CD4-positive, alpha-beta T cell (primary cell): ENCODE measurements at places on chromosomes 5 and 9. TPM values are rescaled to one million over a fixed set of nuclear protein-coding genes. Genes with fewer than 3 reads are reported as not detected.

DNA sequence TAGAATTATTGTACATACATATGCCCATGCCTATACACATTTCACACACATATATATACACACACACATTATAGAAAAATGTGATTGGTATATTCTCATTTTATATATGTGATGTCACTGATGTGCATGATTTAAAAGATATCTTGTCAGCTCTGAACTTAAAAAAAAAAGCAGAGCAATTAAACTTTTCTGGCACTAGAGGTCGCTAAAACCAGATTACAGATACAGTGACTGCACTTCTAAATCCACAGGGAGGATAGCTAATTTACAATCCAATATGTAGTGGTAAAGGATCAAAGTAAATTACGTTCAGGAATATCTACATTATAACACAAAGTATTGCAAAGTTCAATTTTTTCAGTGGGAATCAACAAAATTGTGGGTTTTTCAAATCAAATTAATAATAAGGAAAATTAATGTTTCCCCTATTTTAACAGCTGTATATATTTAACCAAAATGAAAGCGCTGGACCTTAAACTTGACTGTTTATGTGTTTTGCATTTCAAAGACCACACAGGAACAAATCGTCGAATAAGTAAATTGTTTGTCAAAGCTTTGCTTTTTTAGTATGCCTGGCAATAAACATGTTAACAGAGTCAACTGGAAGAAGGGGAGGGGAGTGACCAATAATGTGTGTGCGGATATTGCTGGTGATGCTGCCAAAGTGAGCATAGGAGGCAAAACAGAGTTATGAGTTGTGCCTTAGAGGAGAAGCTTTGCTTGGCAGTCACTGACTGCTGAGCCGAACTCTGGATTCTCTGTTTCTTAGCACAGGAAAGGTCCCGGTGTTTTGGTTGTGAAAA lies 1201.4 kb upstream of the C9orf72 start:
- no peak overlapping the region for H3K27ac ChIP-seq
- DNase-seq: no peak
- H3K4me3 ChIP-seq: no peak overlapping the region
- H3K36me3 ChIP-seq: no peaks in the 10 kb centered on the region
- H3K4me1 ChIP-seq: no peaks in the 10 kb centered on the region

- H3K27ac ChIP-seq: no peak overlapping the region
- H3K4me1 ChIP-seq: peaks cover 5% of the 10 kb centered on the region
- no peak overlapping the region for H3K4me3 ChIP-seq
- no peak for DNase-seq
- no peaks in the 10 kb centered on the region for H3K27me3 ChIP-seq
Measured at GRCh38 chr9:114864471-114864870, 58.6 kb upstream of the TNFSF15 start.

GRCh38 chr5:37739817-37740261 lies 100.0 kb downstream of the GDNF start:
- peaks cover 2% of the 10 kb centered on the region for H3K4me1 ChIP-seq
- peaks cover 24% of the 10 kb centered on the region for H3K36me3 ChIP-seq
- no peak for DNase-seq
- no peak overlapping the region for H3K4me3 ChIP-seq
- no peak overlapping the region for H3K27ac ChIP-seq

Gene SLCO4C1
- 0.06 TPM for total RNA-seq

- DNase-seq: no peak
- no peak overlapping the region for H3K27ac ChIP-seq
- no peaks in the 10 kb centered on the region for H3K36me3 ChIP-seq
- no peak overlapping the region for H3K4me3 ChIP-seq
- H3K27me3 ChIP-seq: peaks cover 31% of the 10 kb centered on the region
Measured at GRCh38 chr9:132806306-132806705, 71.8 kb downstream of the AK8 start.

Gene LCN1
- total RNA-seq: not detected

DNA sequence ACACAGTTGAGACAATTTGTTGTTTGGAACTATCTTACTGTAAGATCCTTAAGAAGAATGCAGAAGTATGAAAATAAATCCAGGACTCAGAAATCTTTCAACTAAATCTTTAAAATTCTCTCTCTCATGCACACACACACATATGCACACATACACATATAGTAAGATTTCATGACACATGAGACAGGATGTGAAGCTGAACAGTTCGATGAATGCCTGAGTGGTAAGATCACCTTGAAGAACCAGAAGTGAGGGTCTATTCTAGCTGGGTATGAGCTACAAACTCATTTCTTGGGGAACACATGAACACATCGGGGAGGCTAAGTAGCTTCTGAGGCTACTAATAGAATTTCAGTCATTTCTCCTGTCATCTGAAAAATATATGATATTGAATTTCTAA lies 153.6 kb downstream of the TMC1 start:
- H3K4me1 ChIP-seq: no peaks in the 10 kb centered on the region
- no peak overlapping the region for H3K27ac ChIP-seq
- H3K27me3 ChIP-seq: no peaks in the 10 kb centered on the region
